Muscle of leg (tissue), 16 donors: ENCODE measurements at places on chromosomes 11 and 22. TPM values are rescaled to one million over a fixed set of nuclear protein-coding genes. Genes with fewer than 3 reads are reported as not detected.

Gene CLDN5
- 78.1 TPM for polyA plus RNA-seq

Gene SYT13
- 1.7 TPM for polyA plus RNA-seq

Gene UBTFL1
- polyA plus RNA-seq, result not detected

Gene SLC17A6
- not detected for polyA plus RNA-seq

Gene C11orf87
- polyA plus RNA-seq, result 0.89 TPM

Gene CYP2D6
- polyA plus RNA-seq, result 0.99 TPM

Gene WNT11
- polyA plus RNA-seq, result 10.1 TPM

Gene APOA4
- 33.6 TPM for polyA plus RNA-seq

Gene CD6
- 0.88 TPM for polyA plus RNA-seq

Gene CATSPER1
- polyA plus RNA-seq, result 0.16 TPM

Gene CADM1
- 16.8 TPM for polyA plus RNA-seq

Gene OR2D2
- not detected for polyA plus RNA-seq

Gene PGA3
- 0.28 TPM for polyA plus RNA-seq

Gene LDLRAD3
- 19.7 TPM for polyA plus RNA-seq

Gene OR5B21
- not detected for polyA plus RNA-seq

Gene SGSM1
- polyA plus RNA-seq, result 0.17 TPM

Gene CST6
- not detected for polyA plus RNA-seq

Gene SMIM35
- polyA plus RNA-seq, result 0.14 TPM

Gene TSKU
- polyA plus RNA-seq, result 23.6 TPM

Gene DEAF1
- 29.3 TPM for polyA plus RNA-seq

Gene MMP11
- polyA plus RNA-seq, result 12.9 TPM

Gene RAG1
- polyA plus RNA-seq, result 9.3 TPM

Gene PYGM
- polyA plus RNA-seq, result 190 TPM

Gene CABP4
- 0.29 TPM for polyA plus RNA-seq

Gene OR52I1
- polyA plus RNA-seq, result not detected

Gene KRTAP5-8
- polyA plus RNA-seq, result not detected

Gene ADM2
- 0.56 TPM for polyA plus RNA-seq

Gene PKNOX2
- polyA plus RNA-seq, result 20.8 TPM

Gene GP1BB
- polyA plus RNA-seq, result 12.7 TPM

Gene OVCH2
- 0.31 TPM for polyA plus RNA-seq

Gene ARRB1
- 20.6 TPM for polyA plus RNA-seq

Gene GRAP2
- 0.77 TPM for polyA plus RNA-seq

Gene P2RY2
- polyA plus RNA-seq, result 0.43 TPM

Gene OR6A2
- polyA plus RNA-seq, result 0.04 TPM

Gene SMTN
- 284 TPM for polyA plus RNA-seq

Gene NRXN2
- 29.5 TPM for polyA plus RNA-seq

Gene PNPLA5
- polyA plus RNA-seq, result not detected

Gene ANKRD49
- 12.3 TPM for polyA plus RNA-seq

Gene ARHGAP8
- polyA plus RNA-seq, result 0.96 TPM

Gene LYVE1
- polyA plus RNA-seq, result 92.2 TPM

Gene OR8D1
- polyA plus RNA-seq, result 0.01 TPM

Gene SREBF2
- polyA plus RNA-seq, result 80.1 TPM

Gene AGBL2
- 1.1 TPM for polyA plus RNA-seq

Gene THRSP
- 0.15 TPM for polyA plus RNA-seq

Gene MLC1
- polyA plus RNA-seq, result 1.2 TPM
